ENCODE measurements at places on chromosomes 2 and 18.

DNA sequence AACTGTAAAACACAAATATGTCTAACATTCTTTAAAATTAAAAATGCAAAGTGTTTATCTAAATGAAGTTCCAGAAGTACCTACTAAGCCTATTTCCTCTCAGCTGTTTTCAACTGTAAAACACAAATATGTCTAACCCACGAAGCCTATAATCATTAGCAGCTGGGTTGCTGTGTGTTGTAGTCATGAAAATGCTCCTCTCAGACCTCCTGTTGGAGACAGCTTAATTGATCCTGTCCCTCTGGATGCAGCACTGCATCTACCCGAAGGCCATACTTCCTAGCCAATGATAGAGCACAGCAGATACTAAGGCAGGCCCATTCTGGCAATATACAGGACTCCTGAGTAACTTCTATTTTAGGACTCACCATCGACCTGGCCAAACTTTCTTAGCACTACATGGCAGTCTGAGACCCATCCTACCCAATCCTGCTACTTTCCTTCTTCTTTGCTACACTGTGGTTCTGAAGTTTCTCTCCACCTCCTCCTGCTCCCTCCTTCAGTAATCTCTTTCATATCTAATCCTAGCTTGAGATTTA lies 92.5 kb upstream of the RBBP8 start:
- no peak for DNase-seq

DNA sequence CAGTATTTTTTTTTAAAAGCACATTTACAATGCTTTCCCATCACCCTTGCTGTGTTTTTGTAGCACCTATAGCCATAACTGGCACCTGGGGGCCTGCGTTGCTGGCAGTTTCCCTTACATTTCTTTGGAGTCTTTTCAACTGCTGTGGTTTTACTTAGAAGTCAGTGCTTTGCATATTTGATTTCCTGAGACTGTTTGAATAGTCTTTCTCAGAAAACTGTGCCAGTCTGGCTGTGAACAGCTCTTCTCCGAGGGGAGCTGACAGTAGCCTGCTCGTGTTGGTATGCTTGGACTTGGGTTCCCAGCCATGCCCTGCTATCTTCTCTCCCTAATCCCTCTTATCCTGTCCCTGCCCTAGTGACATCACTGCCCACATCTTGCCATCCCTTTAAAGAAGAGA lies 81.5 kb downstream of the DPP4 start:
- DNase-seq, result peak; percentile 61

- no peak for DNase-seq
Observed at GRCh38 chr2:138670734-138671133, 109.5 kb downstream of the NXPH2 start.

- DNase-seq, result no peak
Observed at GRCh38 chr2:122758967-122759366, 1003.5 kb downstream of the TSN start.

DNA sequence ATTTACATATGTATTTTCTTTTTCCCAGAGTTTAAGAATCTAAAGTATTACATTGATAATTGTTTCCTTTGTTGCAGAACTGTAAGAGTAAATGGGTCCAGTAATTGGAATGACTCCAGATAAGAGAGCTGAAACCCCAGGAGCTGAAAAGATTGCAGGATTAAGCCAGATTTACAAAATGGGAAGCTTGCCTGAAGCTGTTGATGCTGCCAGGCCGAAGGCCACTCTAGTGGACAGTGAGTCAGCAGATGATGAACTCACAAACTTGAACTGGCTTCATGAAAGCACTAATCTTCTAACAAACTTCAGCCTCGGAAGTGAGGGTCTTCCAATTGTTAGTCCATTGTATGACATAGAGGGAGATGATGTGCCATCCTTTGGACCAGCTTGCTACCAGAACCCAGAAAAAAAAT lies 183.8 kb upstream of the STON1 start:
- no peak for DNase-seq

- DNase-seq, result no peak
Observed at GRCh38 chr2:205579335-205579734, 103.0 kb upstream of the NRP2 start.

Measured in activated T-cell treated with anti-CD3 and anti-CD28 coated beads, Interleukin-2, amount 50 U/mL, for 1 hour (primary cell).